Renal cortex interstitium (tissue), 15 donors: ENCODE measurements at places on chromosomes 12 and 14. TPM values are rescaled to one million over a fixed set of nuclear protein-coding genes. Genes with fewer than 3 reads are reported as not detected.
A peak's percentile ranks its signal among the peaks of the same experiment; 100 is the strongest.

Gene OTX2
- not detected for polyA plus RNA-seq

Gene KRT8
- polyA plus RNA-seq = 204 TPM

GRCh38 chr12:93742110-93742934, 65.1 kb downstream of the CRADD start:
- DNase-seq = peak; percentile 70

- DNase-seq = no peak
Measured at GRCh38 chr12:67042697-67043131, 226.4 kb upstream of the CAND1 start.

Gene CLEC6A
- 0.11 TPM for polyA plus RNA-seq

Gene RPS29
- 1,622 TPM for polyA plus RNA-seq

- DNase-seq = no peak
Measured at GRCh38 chr12:87988534-87988933, 40.7 kb downstream of the C12orf50 start.

GRCh38 chr14:91159182-91159581, 45.3 kb downstream of the DGLUCY start:
- DNase-seq = no peak

- peak; percentile 18 for DNase-seq
Measured at GRCh38 chr12:96015672-96016071, 19.5 kb upstream of the HAL start.

- no peak for DNase-seq
Measured at GRCh38 chr12:57626921-57627445, 6.0 kb downstream of the B4GALNT1 start.

DNA sequence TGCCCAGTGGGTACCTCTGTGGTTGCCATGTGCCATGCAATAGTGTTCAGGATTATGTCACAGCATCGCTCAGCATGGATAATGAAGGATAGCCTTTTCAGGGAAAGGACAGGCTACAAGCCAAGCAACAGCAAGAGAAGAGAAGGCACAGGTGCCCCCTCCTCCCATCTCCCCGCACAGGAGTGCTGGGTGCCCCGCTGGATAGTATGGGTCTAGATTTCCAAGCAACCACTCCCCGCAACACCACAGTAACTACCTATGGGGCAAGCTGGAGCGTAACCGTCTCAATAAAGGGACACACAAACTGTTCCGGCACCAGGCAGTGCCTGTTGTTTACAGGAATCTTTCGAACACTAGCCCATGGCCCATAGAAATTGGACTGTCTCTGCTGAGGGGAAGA, 222.2 kb downstream of the ITPR2 start:
- DNase-seq = no peak

DNA sequence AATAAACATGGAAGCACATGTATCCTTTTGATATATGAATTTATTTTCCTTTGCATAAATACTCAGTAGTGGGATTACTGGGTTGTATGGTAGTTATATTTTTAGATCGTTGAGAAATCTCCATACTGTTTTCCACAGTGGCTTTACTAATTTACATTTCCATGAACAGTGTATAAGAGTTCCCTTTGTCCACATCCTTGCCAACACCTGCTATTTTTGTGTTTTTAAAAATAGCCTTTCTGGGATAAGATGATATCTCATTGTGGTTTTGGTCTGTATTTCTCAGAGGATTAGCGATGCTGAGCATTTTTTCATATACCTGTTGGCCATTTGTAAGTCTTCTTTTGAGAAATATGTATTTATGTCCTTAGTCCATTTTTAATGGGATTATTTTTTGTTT, 329.2 kb upstream of the KITLG start:
- no peak for DNase-seq

Gene SSTR1
- polyA plus RNA-seq = 1.8 TPM

GRCh38 chr12:18975933-18976332, 153.6 kb upstream of the PLEKHA5 start:
- DNase-seq = no peak

DNA sequence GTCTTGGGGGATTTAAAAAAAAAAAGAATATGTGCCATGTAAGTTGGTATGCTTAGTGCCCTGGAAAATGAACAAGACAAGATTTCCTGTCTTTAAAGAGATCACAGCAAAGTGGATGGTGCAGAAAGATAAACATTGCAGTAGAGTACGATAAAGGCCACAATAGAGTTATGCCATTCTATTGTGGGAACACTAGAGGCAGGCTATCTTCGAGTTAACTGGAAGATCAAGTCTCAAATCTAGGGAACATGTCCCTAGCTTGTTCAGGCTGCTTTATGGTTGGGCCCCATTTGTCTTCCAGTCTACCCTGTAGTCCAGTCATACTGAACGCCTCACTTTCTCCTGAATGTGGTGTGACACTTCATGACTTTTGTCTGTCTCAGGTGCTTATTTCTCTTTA, 18.7 kb upstream of the CCT2 start:
- DNase-seq = no peak

Gene EFS
- polyA plus RNA-seq = 33.1 TPM

Gene TAS2R7
- not detected for polyA plus RNA-seq
